ENCODE measurements at places on chromosomes 5 and 9. TPM values are rescaled to one million over a fixed set of nuclear protein-coding genes. Genes with fewer than 3 reads are reported as not detected.

- DNase-seq, result no peak
- H3K4me3 ChIP-seq, result no peak overlapping the region
- no peaks in the 10 kb centered on the region for H3K27me3 ChIP-seq
- H3K4me1 ChIP-seq, result no peaks in the 10 kb centered on the region
- H3K36me3 ChIP-seq, result no peaks in the 10 kb centered on the region
These were observed 204.8 kb downstream of the CDH9 start for GRCh38 chr5:26833596-26833995.

GRCh38 chr9:73280113-73280512 lies 128.4 kb downstream of the ANXA1 start:
- no peak overlapping the region for H3K27ac ChIP-seq
- no peak overlapping the region for H3K4me3 ChIP-seq
- H3K27me3 ChIP-seq, result no peaks in the 10 kb centered on the region
- no peaks in the 10 kb centered on the region for H3K4me1 ChIP-seq

GRCh38 chr5:125411071-125411743 lies 664.8 kb upstream of the ZNF608 start:
- DNase-seq, result no peak
- no peak overlapping the region for H3K4me3 ChIP-seq
- peak overlapping the region; percentile 18 for H3K27ac ChIP-seq
- no peaks in the 10 kb centered on the region for H3K27me3 ChIP-seq
- no peaks in the 10 kb centered on the region for H3K36me3 ChIP-seq

DNA sequence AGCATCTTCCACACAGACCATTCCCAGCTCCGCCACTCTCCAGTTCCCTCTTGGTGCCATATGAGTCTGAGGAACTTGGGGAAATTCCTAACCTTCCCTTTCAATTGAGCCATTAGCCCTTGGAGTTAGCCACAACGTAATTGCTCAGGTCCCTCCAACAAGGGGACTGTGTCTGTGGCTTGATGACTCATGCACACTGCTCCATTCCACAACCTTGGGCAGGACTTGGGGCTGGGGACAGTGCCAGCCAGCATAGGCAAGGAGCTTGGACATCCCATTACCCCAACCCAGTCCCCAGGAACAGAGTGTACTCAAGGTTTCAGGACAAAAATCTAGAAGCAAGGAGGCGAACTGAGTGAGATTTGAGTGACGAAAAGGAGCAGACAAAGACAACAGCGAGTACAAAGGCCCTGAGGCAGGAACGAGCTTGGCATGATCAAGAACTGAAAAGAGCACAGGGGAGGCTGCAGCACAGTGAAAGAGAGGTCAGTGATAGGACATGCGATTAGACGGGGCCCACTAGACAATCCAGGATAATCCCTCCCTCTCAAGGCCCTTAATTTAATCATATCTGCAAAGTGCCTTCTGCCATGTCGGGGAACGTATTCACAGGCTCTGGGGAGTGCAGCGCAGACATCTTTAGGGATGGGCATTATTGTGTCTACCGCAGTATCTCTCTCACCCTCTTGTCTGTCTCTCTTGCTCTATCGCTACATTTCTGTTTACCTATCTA lies 16.0 kb upstream of the JADE2 start:
- H3K4me1 ChIP-seq, result peaks cover 33% of the 10 kb centered on the region
- H3K27ac ChIP-seq, result no peak overlapping the region
- no peaks in the 10 kb centered on the region for H3K36me3 ChIP-seq
- no peak overlapping the region for H3K4me3 ChIP-seq
- no peak for DNase-seq

- no peak overlapping the region for H3K4me3 ChIP-seq
- no peaks in the 10 kb centered on the region for H3K36me3 ChIP-seq
- H3K4me1 ChIP-seq, result no peaks in the 10 kb centered on the region
- DNase-seq, result no peak
These were observed 148.4 kb upstream of the PAPPA start for GRCh38 chr9:116005205-116005604.

Gene IL7R
- 2.6 TPM for total RNA-seq

DNA sequence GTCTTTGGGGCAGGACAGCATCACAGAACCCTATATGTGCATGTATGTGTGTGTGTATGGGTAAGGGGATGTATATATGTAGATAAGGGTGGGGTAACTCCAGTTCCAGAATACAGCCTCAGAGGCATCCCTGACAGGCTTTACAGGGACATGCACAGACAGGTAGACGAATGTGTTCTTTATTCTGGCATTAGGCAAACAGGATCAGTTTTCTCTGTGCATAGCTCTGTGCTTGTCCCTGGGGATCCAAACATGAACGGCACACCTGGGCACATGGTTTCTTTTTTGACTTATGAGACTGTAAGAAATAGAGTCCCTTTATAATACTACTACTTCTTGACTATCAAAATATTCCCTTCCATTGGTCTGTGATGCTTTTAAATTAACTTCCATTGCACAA lies 120.6 kb downstream of the TRIO start:
- H3K27me3 ChIP-seq, result no peaks in the 10 kb centered on the region
- H3K4me3 ChIP-seq, result no peak overlapping the region

Gene CYLC2
- not detected for total RNA-seq

- H3K27ac ChIP-seq, result no peak overlapping the region
- H3K4me1 ChIP-seq, result no peaks in the 10 kb centered on the region
- no peak for DNase-seq
- no peak overlapping the region for H3K4me3 ChIP-seq
- peaks cover 9% of the 10 kb centered on the region for H3K27me3 ChIP-seq
- H3K36me3 ChIP-seq, result no peaks in the 10 kb centered on the region
These were observed 25.6 kb upstream of the ANKRD31 start for GRCh38 chr5:75262271-75262670.

Gene LOX
- 4.8 TPM for total RNA-seq

DNA sequence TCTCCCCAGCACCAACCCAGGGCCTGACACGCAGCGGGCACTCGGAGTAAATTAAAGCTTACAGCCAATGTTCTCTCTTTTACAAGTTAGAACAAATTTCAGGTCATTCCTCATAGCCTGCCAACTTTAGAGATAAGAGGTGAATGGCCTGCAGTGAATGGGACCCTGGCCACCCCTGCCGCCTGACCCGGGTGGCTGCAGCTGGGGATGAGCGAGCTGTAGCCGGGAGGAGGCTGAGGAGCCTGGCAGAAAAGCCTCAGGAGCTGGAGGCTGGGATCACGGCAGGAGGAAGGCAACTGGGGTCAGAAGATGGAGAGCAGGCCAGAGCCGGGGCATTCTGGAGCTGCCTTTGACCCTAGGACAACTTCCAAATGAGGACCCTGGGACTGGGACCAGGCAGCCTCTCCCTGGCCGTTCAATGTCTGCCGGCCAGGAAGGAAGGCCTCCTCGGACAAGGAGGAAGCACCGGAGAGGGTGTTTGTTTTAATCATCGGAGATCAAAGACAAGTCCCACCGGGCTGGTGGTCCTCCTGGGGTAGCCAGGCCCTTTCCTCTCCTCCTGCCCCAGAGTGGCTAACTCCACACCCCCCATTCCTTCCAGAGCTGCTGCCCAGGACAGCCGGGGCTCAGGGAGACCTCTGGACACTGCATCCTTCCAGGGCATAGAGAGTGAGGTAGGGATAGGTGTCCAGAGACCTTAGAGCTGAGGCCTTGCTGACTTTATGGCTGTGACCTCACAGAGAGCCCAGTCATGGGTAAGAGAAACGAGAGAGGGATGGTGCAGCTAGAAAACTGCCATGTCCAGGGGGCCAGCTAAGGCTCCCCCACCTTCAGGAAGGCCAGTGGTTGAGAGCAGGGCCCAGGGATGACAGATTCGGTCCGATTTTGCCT lies 87.3 kb upstream of the LMX1B start:
- H3K36me3 ChIP-seq, result no peaks in the 10 kb centered on the region
- H3K4me3 ChIP-seq, result no peak overlapping the region
- H3K27me3 ChIP-seq, result peaks cover 54% of the 10 kb centered on the region
- H3K4me1 ChIP-seq, result peaks cover 9% of the 10 kb centered on the region
- no peak overlapping the region for H3K27ac ChIP-seq

- no peak overlapping the region for H3K27ac ChIP-seq
- no peaks in the 10 kb centered on the region for H3K27me3 ChIP-seq
- no peaks in the 10 kb centered on the region for H3K36me3 ChIP-seq
- H3K4me1 ChIP-seq, result no peaks in the 10 kb centered on the region
- no peak overlapping the region for H3K4me3 ChIP-seq
These were observed 38.6 kb downstream of the HTR4 start for GRCh38 chr5:148615644-148616275.

DNA sequence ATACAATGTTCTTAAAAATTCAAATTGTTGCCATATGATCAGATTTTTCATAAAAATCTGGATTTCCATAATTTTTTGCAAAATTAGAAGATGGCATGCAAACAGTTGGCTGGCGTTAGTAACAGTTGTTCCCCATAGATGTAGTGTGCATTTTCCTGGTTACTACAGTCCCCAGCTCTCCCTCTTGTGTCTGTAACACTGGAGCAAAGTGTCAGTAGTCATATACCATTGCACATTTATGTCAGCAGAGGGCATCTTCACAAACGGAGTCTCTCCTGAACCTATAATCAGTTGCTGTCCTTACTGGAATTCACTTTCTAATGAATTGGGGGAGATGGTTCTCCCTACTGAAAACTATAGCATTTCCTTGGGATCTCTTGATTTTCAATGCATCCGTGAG lies 44.7 kb upstream of the DMAC1 start:
- no peaks in the 10 kb centered on the region for H3K36me3 ChIP-seq
- no peaks in the 10 kb centered on the region for H3K27me3 ChIP-seq
- H3K27ac ChIP-seq, result no peak overlapping the region
- no peak overlapping the region for H3K4me3 ChIP-seq

DNA sequence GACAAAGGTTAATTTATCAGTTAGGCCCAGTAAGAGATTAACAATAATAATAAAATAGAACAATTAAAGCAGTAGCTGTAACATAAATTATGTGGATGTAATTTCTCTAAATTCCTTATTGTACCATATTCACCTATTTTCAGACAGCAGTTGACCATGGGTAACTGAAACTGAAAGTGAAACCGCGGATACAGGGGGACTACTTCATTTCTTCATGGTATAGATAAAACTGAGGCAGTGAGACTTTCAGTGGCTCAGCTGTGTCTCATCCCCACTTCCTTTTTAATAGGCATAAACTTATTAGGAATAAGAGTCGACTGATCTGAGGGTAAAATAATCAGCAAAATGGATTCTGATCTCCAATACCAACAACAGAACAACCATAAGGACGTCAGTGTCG lies 174.0 kb upstream of the WWC1 start:
- H3K27me3 ChIP-seq, result no peaks in the 10 kb centered on the region
- no peak for DNase-seq
- H3K4me3 ChIP-seq, result no peak overlapping the region
- H3K4me1 ChIP-seq, result no peaks in the 10 kb centered on the region
- H3K36me3 ChIP-seq, result no peaks in the 10 kb centered on the region
- no peak overlapping the region for H3K27ac ChIP-seq

- H3K36me3 ChIP-seq, result no peaks in the 10 kb centered on the region
- DNase-seq, result no peak
- H3K4me3 ChIP-seq, result no peak overlapping the region
- peaks cover 12% of the 10 kb centered on the region for H3K27me3 ChIP-seq
- H3K4me1 ChIP-seq, result no peaks in the 10 kb centered on the region
- H3K27ac ChIP-seq, result no peak overlapping the region
These were observed 92.3 kb downstream of the GAS1 start for GRCh38 chr9:86854898-86855523.

DNA sequence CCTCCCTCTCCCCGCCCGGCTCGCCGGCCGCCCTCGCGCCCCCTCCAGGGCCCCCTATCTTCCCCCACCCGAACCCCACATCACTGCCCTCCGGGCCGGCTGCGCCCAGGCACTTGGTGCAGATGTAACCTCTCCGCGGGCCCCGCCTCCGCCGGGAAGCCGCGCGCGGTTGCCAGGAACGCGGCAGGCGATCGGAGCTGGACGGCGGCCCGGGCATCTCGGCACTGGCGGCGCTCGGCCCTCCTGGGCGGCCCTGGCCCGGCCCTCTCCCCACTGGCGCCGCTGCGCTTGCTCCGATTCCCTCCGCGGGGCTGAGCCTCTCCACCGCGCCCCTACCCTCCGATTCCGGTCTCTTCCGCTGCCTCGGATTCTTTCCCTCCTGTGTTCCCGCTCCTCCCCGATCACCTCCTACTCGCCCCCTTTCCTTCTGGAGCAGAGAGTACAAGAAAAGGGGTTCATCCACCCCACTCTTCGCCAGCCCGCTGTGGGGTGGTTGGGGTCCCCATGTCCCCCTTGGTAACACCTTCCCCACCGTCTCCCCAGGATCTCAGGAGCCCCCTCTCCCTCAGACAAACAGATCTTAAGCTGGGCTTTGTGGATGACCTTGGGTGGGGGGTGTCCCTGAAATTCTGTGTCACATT lies 70.6 kb downstream of the C9orf50 start:
- peak overlapping the region; percentile 83 for H3K27ac ChIP-seq
- no peaks in the 10 kb centered on the region for H3K27me3 ChIP-seq
- H3K4me3 ChIP-seq, result peak overlapping the region; percentile 49
- DNase-seq, result peak; percentile 76
- peaks cover 30% of the 10 kb centered on the region for H3K4me1 ChIP-seq

Gene NR4A3
- total RNA-seq, result 4.1 TPM

GRCh38 chr5:135546101-135546500 lies 10.3 kb upstream of the NEUROG1 start:
- H3K4me3 ChIP-seq, result no peak overlapping the region
- peaks cover 96% of the 10 kb centered on the region for H3K27me3 ChIP-seq
- no peak overlapping the region for H3K27ac ChIP-seq
- no peaks in the 10 kb centered on the region for H3K36me3 ChIP-seq

GRCh38 chr9:105994970-105995369 lies 300.6 kb downstream of the TMEM38B start:
- H3K4me1 ChIP-seq, result no peaks in the 10 kb centered on the region
- DNase-seq, result no peak
- H3K4me3 ChIP-seq, result no peak overlapping the region
- no peak overlapping the region for H3K27ac ChIP-seq
- no peaks in the 10 kb centered on the region for H3K36me3 ChIP-seq

DNA sequence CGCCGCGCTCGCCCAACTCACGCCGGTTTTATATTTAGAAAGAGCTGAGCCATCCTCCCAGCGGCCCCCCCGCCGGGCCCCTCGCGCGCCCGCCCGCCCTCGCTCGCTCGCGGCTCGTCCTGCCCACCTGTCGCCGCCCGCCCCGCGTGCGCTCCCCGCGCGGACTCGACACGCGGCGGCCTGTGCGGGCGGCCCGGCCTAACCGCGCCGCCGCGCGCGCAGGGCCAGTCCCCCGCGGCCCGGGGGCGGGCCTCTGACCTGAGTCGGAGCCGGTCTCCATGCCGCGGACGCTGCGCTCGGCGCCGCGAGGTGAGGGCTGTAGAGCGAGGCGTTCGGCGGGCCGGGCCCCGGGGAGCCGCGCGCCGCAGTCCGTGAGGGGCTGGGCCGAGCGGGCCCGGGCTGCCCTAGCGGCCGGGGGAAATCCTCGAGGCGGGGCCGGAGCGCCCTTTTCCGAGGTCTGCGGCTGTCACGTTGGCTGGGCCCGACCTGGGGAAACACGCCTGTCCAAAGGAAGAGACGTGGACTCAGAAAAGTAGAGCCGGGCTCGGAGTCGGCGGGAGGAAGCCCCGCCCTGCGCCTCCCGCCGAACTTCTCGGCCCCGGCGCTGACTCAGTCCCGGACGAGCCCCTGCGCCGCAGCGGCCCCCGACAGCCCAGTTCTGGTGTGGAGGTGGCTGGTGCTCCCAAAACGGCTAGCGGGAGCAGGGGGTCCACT lies at the start of gene ECPAS:
Gene ECPAS (minus strand): TSS at position 526 of the 714 bp plus-strand sequence. CDS start 11,465 bp downstream, outside the sequence.
- no peaks in the 10 kb centered on the region for H3K27me3 ChIP-seq
- peaks cover 11% of the 10 kb centered on the region for H3K4me1 ChIP-seq
- no peaks in the 10 kb centered on the region for H3K36me3 ChIP-seq
- peak within 1 kb of the TSS; percentile 99 for H3K27ac ChIP-seq

Measured in heart right ventricle (tissue), 16 donors.